Metanephros (tissue), 2 donors: ENCODE measurements at places on chromosomes 6 and 20. TPM values are rescaled to one million over a fixed set of nuclear protein-coding genes. Genes with fewer than 3 reads are reported as not detected.

WFDC5 gene
- total RNA-seq, result not detected

PPP1R10 gene
- 24.5 TPM for total RNA-seq

ECT2L gene
- total RNA-seq, result 0.06 TPM

SLCO4A1 gene
- total RNA-seq, result 7.5 TPM

CASS4 gene
- total RNA-seq, result 4.1 TPM

SIRPB1 gene
- 1.8 TPM for total RNA-seq

ZNF512B gene
- total RNA-seq, result 18.3 TPM

SAPCD1 gene
- 4.3 TPM for total RNA-seq

KIFC1 gene
- 17.9 TPM for total RNA-seq

BANF2 gene
- not detected for total RNA-seq
